PC-9 (cell line): ENCODE measurements at places on chromosomes 2 and 18. TPM values are rescaled to one million over a fixed set of nuclear protein-coding genes. Genes with fewer than 3 reads are reported as not detected.

GRCh38 chr18:31977270-31977872 lies 34.4 kb upstream of the TRAPPC8 start:
- no peaks in the 10 kb centered on the region for H3K4me1 ChIP-seq
- H3K36me3 ChIP-seq = no peaks in the 10 kb centered on the region
- H3K27ac ChIP-seq = no peak overlapping the region
- H3K27me3 ChIP-seq = no peaks in the 10 kb centered on the region
- no peak overlapping the region for H3K4me3 ChIP-seq
- DNase-seq = no peak

- no peak for DNase-seq
- no peaks in the 10 kb centered on the region for H3K27me3 ChIP-seq
- peaks cover 12% of the 10 kb centered on the region for H3K4me1 ChIP-seq
- no peak overlapping the region for H3K27ac ChIP-seq
Measured at GRCh38 chr18:61988100-61988499, 95.3 kb upstream of the RNF152 start.

The CNGA3 gene
- not detected in 2 replicates for total RNA-seq

GRCh38 chr2:72982781-72983499 lies 65.6 kb downstream of the EMX1 start:
- no peak overlapping the region for H3K27ac ChIP-seq
- no peak for DNase-seq
- H3K4me3 ChIP-seq = no peak overlapping the region
- H3K27me3 ChIP-seq = no peaks in the 10 kb centered on the region
- H3K36me3 ChIP-seq = no peaks in the 10 kb centered on the region
- no peaks in the 10 kb centered on the region; the same call in 1 of the 2 replicates for H3K4me1 ChIP-seq

DNA sequence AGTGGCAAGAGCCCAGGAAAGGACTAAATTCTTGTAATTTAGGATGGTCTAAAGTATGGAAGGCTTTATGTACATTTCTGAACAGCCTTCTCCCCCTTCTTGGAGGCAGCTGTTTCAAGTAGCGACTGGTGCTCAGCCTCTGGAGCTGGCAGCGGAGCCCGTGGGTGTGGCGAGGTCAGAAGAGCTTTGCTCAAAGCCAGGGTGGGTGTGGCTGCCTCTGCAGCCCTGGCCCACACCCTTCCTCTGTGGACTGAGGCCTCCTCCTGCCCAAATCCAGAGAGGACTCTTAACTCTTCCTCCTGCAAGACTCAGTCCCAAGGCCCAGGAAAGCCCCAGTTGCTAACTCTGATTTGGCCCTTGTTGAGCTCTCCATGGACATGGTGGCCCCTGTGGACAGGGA lies 202.1 kb upstream of the REV1 start:
- DNase-seq = no peak
- no peaks in the 10 kb centered on the region for H3K4me1 ChIP-seq
- H3K4me3 ChIP-seq = no peak overlapping the region

- no peak overlapping the region for H3K4me3 ChIP-seq
- H3K27me3 ChIP-seq = no peaks in the 10 kb centered on the region
- H3K27ac ChIP-seq = no peak overlapping the region
- no peak for DNase-seq
Measured at GRCh38 chr18:58867281-58867961, 2.7 kb downstream of the ZNF532 start.

The ALK gene
- not detected in 2 replicates for total RNA-seq

- H3K27ac ChIP-seq = no peak overlapping the region
- peak overlapping the region; percentile 86 for H3K4me3 ChIP-seq
- no peaks in the 10 kb centered on the region for H3K36me3 ChIP-seq
Measured at GRCh38 chr18:12656938-12657683, 796 bp downstream of the SPIRE1 start.

DNA sequence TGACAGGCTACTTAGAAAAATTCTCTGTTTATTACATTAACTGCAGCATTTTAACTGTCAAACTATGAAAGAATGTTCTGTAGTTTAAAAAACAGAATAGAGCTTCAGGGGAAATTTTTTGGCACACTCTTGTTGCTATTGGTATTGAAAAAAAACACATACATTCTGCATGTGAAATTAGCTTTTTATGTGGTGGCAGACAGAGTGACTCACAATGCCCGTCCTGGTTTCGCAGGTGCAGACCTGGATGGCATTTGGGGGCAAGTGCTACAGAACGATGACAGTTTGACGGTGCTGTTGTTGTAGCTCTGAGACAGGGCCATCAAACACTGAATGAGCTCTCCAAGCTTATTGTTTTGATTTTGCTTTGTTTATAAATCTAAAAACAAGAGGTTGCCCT lies 105.0 kb upstream of the MAP3K20 start:
- H3K27ac ChIP-seq = no peak overlapping the region
- no peaks in the 10 kb centered on the region for H3K36me3 ChIP-seq
- no peak for DNase-seq
- peaks cover 17% of the 10 kb centered on the region for H3K4me1 ChIP-seq

The RASGRP3 gene
- 0.10 and 0.72 TPM in 2 replicates for total RNA-seq

DNA sequence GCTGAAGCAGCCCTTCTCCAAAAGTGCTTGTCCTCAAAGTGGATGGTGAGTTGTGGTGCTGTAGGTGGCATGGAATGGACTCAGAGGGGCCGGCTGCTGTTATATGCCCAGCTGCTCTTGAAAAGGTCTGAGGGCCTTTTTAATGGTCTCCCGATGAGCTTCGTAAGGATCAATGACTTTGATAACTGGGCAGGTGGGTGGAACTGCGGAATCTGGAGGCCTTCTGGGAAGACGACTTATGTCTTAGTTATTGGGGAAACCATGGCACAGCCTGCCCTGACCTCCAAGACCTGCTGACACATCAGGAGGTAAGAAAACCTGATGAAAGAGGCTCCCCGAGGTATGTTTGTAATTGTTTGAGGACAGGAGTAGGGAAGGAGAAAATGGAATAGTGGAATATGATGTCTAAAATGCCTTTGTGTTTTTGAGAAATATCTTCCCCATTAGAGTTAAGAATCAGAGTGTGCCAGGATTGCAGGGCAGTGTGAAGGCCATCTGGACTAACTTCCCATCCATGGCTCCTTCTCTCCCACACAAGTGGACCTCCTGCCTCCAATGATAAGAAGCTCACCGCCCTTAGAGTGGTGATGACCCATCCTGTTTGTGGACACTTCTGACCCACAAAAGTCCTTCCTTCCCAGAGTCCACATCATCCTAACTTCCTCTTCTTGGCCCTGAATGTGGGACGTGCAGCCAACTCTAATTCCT lies 236.1 kb downstream of the FHOD3 start:
- H3K36me3 ChIP-seq = no peaks in the 10 kb centered on the region
- no peaks in the 10 kb centered on the region for H3K27me3 ChIP-seq
- H3K4me1 ChIP-seq = 0 out of 2 replicates have a peak, but pooled peaks cover 5% of the 10 kb centered on the region
- H3K4me3 ChIP-seq = no peak overlapping the region
- no peak overlapping the region for H3K27ac ChIP-seq

GRCh38 chr18:154151-154550 lies 4.2 kb upstream of the USP14 start:
- H3K4me1 ChIP-seq = no peaks in the 10 kb centered on the region; the same call in 1 of the 2 replicates
- no peak for DNase-seq
- H3K36me3 ChIP-seq = no peaks in the 10 kb centered on the region
- H3K27ac ChIP-seq = no peak overlapping the region
- no peak overlapping the region for H3K4me3 ChIP-seq
- 0 out of 2 replicates have a peak, but pooled peaks cover 11% of the 10 kb centered on the region for H3K27me3 ChIP-seq

DNA sequence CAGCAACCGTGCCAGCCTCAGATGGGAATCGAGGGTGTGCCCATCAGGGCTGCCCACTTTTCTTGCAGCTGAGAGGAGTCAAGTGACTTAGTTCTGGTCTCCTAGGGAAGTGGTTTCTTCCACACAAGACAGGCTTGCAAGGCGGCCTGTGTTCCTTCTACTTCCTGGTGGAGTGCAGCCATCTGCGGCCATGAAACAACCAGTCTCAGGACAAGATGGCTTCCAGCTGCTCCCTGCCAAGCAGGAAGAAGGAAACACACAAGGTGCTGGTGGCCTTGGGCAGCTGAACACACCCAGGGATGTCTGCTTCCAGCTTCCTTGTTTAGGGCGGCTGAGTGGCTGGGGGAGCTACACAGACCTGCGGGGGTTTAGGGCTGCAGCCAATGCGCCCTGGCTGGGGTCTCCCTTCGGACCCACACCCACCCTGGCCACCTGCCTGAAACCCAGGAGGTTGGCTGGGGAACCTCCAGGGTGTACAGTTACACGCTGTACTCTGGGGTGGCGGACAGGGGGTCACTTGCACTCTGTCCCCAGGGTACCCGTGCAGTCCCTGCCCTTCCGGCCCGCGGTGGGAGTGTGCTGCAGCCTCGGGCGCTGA lies 34.7 kb downstream of the PTPN18 start:
- DNase-seq = peak; percentile 14
- peaks cover 15% of the 10 kb centered on the region; the same call in 1 of the 2 replicates for H3K4me1 ChIP-seq
- no peaks in the 10 kb centered on the region; the same call in 1 of the 2 replicates for H3K27me3 ChIP-seq

DNA sequence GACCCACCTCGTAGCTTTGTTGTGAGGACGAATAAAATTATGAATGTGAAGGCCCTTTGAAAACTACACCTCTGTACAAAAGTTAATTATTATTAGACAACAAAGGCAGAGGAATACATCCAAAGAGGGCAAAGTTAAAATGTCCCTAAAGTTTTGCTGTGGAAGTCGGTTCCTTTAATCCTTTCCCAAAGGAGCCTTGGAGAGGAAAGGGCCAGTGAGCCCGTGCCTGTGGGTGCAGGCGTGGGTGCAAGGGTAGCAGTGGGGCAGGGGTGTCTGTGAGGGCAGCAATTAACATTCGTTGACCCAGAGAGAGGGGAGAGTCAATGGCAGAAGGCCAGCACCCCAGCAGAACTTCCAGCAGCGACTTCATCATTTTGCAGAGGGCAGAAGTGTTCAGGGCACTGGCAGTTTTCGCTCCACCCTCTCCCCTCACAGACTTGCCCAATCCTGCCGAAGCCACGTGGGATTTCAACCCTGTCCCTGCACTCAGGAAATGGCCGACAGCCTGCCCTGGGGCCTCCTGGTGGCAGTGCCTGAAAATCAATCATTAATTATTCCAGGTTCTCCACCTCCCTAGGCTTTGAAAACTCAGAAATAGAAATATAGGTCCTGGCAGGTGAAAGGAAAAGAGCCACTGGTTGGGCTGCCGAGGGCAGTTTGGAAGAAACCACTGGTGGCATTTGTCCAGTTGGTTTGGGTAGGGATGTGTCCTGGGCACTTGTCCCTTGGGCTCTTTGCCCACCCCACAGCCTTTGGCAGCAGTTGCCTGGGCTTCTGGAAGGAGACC lies 4.2 kb upstream of the PAX8 start:
- peak; percentile 79 for DNase-seq
- H3K36me3 ChIP-seq = no peaks in the 10 kb centered on the region
- H3K27ac ChIP-seq = peak overlapping the region; percentile 99
- H3K4me3 ChIP-seq = no peak overlapping the region
- peaks cover 65% of the 10 kb centered on the region for H3K4me1 ChIP-seq
- H3K27me3 ChIP-seq = no peaks in the 10 kb centered on the region

The C2orf78 gene
- not detected in 2 replicates for total RNA-seq

DNA sequence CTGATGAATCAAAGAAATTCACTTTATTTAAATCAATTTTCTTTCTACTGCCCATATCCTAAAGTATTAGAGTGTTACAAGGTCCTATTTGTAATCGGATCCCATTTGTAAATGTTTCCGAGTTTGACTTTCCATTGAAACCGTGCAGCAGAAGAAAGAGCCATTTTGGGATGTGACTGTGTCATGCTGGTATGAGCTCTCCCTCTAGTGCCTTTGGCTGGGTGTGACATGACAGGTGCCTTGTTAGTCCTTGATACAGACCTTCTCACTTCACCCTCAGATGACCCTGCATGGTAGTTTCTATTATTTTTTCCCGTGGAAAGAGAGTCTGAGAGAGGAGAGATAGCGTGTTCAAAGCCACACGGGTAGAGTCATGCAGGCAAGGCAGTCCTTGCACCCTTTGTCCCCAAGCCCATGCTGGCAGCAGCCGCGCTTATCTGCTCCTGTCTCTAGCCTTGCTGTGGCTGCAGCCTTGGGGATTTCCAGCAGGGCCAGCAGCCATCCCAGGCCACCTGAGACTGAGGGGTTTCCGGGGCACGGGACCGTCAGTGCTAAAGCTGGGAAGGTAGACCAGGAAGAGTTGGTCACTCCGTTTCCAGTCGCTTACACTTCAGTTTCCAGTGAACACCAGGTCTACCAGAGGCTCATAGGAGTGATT lies 21.4 kb downstream of the CHMP1B start:
- no peaks in the 10 kb centered on the region for H3K4me1 ChIP-seq
- DNase-seq = peak; percentile 41
- no peaks in the 10 kb centered on the region for H3K36me3 ChIP-seq
- no peak overlapping the region for H3K4me3 ChIP-seq
- H3K27me3 ChIP-seq = no peaks in the 10 kb centered on the region

DNA sequence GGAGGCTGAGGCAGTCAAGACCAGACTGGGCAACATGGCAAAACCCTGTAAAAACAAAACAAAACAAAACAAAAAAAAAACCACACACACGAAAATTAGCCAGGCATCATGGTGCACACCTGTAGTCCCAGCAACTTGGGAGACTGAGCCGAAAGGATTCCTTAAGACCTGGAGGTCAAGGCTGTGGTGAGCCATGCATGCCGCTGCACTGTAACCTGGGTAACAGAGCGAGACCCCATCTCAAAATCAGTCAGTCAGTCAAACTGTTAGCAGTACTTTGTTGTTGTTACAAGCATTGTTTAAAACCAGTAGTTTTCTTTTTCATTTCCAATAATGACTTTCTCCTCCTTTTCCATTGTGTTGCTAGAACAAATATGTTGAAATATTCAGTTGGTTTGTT lies 21.7 kb downstream of the EPB41L5 start:
- DNase-seq = no peak
- no peaks in the 10 kb centered on the region for H3K36me3 ChIP-seq
- H3K4me1 ChIP-seq = no peaks in the 10 kb centered on the region; the same call in 1 of the 2 replicates
- H3K4me3 ChIP-seq = no peak overlapping the region
- H3K27me3 ChIP-seq = no peaks in the 10 kb centered on the region
- H3K27ac ChIP-seq = no peak overlapping the region

- H3K27ac ChIP-seq = no peak overlapping the region
- H3K27me3 ChIP-seq = no peaks in the 10 kb centered on the region
- no peak for DNase-seq
- H3K4me3 ChIP-seq = no peak overlapping the region
- H3K36me3 ChIP-seq = no peaks in the 10 kb centered on the region
Measured at GRCh38 chr2:226213717-226214116, 585.9 kb downstream of the IRS1 start.

- H3K36me3 ChIP-seq = no peaks in the 10 kb centered on the region
- DNase-seq = no peak
- H3K4me3 ChIP-seq = no peak overlapping the region
- H3K27me3 ChIP-seq = 0 out of 2 replicates have a peak, but pooled peaks cover 4% of the 10 kb centered on the region
- no peaks in the 10 kb centered on the region for H3K4me1 ChIP-seq
Measured at GRCh38 chr18:52750995-52751394, 411.0 kb downstream of the DCC start.
